ENCODE measurements at places on chromosomes 7 and 10.
A peak's percentile ranks its signal among the peaks of the same experiment; 100 is the strongest.

GRCh38 chr10:44379907-44380306, 5.0 kb downstream of the CXCL12 start:
- DNase-seq = no peak

GRCh38 chr7:67631476-67631875, 634.8 kb downstream of the TYW1 start:
- DNase-seq = no peak

GRCh38 chr10:97726636-97727178, 10.2 kb upstream of the ZFYVE27 start:
- DNase-seq = no peak

- DNase-seq = no peak
Measured at GRCh38 chr7:1567049-1567771, 2.6 kb downstream of the PSMG3 start.

DNA sequence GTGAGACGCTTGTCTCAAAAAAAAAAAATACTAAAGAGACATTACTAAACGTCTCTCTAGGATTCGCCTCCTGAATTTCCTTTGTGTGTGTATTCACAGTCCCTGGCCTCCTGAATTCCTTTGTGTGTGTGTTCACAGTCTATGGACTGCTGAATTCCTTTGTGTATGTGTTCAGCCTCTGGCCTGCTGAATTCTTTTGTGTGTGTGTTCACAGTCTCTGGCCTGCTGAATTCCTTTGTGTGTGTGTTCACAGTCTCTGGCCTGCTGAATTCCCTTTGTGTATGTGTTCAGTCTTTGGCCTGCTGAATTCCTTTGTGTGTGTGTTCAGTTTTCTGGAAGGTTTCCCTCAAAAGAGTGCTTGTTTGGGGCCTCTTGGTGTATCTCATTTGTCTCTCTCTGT, 8.2 kb downstream of the BMS1 start:
- no peak for DNase-seq

DNA sequence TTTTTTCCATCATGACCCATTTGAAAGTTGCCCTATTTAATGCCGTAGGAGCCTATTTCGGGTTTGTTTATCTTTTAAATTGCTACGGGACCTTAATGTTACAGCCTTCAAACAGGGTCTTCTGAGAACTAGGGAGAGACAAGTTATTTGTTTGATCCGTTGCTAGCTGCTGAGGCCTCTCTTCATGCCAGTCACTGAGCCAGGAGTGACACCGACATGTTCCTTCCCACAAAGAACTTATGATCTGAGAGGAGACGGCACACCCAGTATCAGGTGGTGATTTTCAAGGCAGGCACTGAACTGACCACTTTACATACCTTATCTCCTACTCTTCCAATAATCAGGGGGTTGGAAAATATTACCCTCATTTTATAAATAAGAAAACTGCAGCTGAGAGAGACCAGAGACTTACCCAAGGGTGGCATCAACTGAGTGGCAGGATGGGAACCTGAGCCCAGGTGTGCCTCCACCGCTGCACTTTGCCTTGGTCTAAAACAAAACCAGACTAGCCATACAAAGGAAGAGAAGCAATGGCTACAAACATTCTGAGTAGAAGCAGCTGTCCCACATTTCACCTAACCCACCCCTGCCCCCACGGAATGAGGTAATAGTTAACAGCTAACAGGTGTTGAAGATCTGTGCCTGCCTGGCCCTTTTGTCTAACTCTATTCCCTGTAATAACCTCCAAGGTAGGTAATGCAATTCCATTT, 40.5 kb downstream of the PPP1R3C start:
- DNase-seq = no peak

GRCh38 chr10:54650547-54650946, 150.5 kb downstream of the PCDH15 start:
- no peak for DNase-seq

- DNase-seq = no peak
Measured at GRCh38 chr7:23004247-23004520, 9.7 kb downstream of the HYCC1 start.

DNA sequence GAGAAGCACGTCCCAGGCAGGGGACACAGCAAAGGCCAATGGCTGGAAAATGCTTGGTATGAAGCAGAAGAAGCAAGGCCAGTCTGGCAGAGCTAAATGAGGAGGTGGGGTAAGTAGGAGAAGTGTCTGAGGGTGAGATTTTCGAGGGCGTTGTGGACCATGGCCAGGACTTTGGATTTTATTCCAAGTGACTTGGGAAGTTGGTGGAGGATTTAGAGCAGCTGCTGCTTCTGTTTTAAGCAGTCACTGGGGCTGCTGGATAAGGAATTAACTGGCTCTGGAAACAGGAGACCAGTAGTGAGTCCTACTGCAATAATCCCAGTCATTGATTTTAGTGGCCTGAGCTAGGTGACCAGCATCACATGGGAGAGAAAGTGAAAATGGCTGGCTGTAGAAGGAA, 67.6 kb upstream of the GSDME start:
- DNase-seq = no peak

- DNase-seq = no peak
Measured at GRCh38 chr7:135380351-135380750, 129.6 kb downstream of the CNOT4 start.

DNA sequence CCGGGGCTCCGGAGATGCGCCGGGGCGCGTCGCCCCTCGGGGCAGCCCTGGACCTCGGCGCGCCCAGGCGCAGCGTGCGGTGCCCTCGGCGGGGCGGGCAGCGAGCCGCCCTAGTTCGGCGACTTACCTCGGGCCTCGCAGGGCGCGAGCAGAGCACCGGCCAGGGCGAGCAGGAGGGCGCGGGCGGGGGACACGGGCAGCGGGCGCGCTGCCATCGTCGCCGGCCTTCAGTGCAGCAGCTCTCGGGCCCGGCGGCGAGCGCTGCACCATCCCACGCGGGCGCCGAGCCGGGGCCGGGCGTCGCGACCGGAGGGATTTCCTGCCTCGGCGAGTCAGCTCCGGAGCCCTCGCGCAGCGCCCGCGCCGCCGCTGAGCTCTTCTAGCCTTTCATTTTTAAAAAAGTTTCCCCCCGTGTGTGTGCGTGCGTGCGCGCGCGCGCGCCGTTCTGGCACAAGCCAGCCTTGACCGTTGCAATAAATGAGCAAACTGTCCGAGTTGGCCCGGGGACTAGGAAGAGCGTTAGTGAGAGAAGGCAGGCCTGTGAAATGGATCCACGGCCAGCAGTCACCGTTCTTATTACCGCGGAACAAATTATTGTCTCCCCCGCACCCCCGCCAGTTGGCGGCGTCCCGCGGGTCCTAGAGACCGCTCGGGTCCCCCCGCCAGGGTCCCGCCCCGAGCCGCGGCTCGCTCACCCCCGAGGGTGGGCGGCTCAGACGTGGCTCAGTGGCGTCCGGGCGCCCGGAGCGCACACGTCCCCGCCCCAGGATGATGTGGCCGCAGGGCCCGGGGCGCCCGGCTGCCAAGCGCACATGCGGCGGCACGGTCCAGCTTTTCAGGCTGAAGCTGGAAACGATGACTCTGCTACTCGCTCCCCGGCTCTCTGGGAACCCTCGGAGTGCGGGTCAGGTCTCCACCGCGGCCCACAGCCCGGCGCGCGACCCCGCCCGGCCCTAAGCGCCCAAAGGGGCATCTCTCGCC, at the start of gene ADAM12:
Gene ADAM12 (minus strand): TSS at position 547 of the 981 bp plus-strand sequence. CDS start 332 bp downstream, at position 215.
- DNase-seq = no peak

- no peak for DNase-seq
Measured at GRCh38 chr7:2736411-2736914, 48.5 kb downstream of the AMZ1 start.

DNA sequence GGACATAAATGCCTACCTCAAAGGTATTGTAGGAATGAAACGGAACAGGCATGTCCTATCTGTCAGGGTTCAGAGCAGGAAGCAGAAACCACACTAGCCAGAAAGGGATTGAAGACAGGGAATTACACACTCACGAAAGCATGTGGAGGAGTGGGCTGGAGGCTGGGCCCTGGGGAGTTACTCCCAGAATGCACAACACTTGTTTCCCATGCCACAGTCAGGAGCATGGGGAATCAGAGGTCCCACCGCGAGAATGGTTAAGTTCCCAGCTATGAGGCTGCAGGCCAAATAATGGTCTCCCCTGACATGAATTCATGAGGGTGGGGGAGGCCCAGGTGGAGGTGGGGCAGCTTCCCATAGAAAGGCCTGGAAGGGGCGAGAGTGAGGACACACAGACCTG, 212.7 kb downstream of the HERPUD2 start:
- no peak for DNase-seq

- peak; percentile 43 for DNase-seq
Measured at GRCh38 chr7:69403169-69403568, 195.1 kb upstream of the AUTS2 start.

DNA sequence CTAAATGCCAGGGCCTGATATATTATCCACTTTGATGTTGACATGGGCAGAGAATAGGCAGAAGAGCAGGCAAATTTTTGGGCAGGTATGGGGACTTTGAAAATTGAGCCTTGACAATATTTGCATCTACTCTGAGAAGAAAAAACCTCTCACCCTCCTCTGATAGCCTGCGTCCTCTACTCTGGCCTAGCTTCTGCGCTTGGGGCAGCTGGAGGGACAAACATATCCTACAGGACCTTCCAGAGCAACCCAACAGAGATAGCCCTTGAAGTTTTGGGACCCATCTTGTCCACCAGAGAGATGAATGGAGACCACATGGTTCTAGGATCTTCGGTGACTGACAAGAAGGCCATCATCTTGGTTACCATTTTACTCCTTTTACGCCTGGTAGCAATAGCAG, at the start of gene TAS2R60:
Gene TAS2R60 (plus strand): TSS at position 301 of the 400 bp plus-strand sequence. CDS start 0 bp downstream, at position 301.
- no peak for DNase-seq
